ENCODE measurements at places on chromosomes 2 and 18. TPM values are rescaled to one million over a fixed set of nuclear protein-coding genes. Genes with fewer than 3 reads are reported as not detected.

The TAF4B gene
- total RNA-seq: 5.2 TPM

The CCDC141 gene
- total RNA-seq: not detected

The CRYBA2 gene
- not detected for total RNA-seq

The GYPC gene
- not detected for total RNA-seq

The RGPD8 gene
- 2.7 TPM for total RNA-seq
